ENCODE measurements at places on chromosomes 7 and 10.

DNA sequence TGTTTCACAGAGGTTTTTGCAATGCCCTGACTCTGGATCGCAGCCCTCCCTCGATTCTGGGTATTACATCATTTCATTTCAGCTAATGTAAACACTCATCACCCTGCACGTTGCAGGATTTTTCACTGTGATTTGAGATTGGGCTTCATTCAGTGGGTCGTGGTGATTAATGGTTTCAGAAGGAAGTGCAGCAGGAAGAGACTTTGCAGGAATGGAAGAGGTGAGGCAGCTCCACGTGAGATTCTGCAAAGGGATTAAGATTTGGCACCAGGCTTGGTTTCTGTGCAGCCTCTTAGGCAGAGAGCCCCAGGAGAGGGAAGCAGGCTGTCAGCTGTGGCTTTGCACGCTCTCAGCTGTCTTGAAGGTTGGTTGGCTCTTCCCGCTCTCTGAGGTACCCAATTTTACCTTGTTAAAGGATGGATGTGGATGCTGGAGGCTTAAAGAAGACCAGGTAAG is 95.2 kb downstream of the PLCE1 start:
- no peaks in the 10 kb centered on the region for H3K36me3 ChIP-seq
- no peak for DNase-seq
- H3K4me3 ChIP-seq: no peak overlapping the region
- no peak overlapping the region for H3K27ac ChIP-seq
- no peaks in the 10 kb centered on the region for H3K4me1 ChIP-seq

GRCh38 chr10:102713539-102713813 is 721 bp downstream of the ARL3 start:
- no peaks in the 10 kb centered on the region for H3K27me3 ChIP-seq
- peaks cover 49% of the 10 kb centered on the region for H3K36me3 ChIP-seq
- DNase-seq: no peak
- peaks cover 63% of the 10 kb centered on the region for H3K4me1 ChIP-seq
- peak overlapping the region; percentile 85 for H3K4me3 ChIP-seq

DNA sequence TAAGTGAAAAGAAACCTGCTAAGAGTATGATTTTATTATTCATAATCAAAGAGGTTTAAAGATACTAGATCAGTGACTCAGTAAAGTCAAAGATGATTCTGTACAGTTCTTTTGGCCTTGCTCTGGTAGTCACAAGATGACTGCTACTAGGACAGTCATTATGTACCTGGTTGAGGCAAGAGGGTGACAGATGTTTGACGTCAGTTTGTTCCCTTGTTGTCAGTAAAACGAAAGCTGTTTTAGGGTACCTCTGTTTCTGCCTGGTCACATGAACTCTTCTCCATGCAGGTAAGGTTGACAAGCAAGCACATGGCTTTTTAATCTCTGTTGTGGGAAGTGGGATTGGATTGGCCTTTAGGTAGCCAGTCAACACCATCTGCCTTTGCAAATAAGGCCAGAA is 308.0 kb downstream of the EXOC4 start:
- no peak overlapping the region for H3K27ac ChIP-seq
- H3K36me3 ChIP-seq: peaks cover 16% of the 10 kb centered on the region
- H3K4me3 ChIP-seq: no peak overlapping the region
- peaks cover 2% of the 10 kb centered on the region for H3K4me1 ChIP-seq

- no peak for DNase-seq
- H3K4me3 ChIP-seq: no peak overlapping the region
- H3K27me3 ChIP-seq: no peaks in the 10 kb centered on the region
- no peaks in the 10 kb centered on the region for H3K36me3 ChIP-seq
- H3K4me1 ChIP-seq: peaks cover 2% of the 10 kb centered on the region
- H3K27ac ChIP-seq: no peak overlapping the region
Observed at GRCh38 chr10:80070057-80070456, 8.4 kb upstream of the TMEM254 start.

DNA sequence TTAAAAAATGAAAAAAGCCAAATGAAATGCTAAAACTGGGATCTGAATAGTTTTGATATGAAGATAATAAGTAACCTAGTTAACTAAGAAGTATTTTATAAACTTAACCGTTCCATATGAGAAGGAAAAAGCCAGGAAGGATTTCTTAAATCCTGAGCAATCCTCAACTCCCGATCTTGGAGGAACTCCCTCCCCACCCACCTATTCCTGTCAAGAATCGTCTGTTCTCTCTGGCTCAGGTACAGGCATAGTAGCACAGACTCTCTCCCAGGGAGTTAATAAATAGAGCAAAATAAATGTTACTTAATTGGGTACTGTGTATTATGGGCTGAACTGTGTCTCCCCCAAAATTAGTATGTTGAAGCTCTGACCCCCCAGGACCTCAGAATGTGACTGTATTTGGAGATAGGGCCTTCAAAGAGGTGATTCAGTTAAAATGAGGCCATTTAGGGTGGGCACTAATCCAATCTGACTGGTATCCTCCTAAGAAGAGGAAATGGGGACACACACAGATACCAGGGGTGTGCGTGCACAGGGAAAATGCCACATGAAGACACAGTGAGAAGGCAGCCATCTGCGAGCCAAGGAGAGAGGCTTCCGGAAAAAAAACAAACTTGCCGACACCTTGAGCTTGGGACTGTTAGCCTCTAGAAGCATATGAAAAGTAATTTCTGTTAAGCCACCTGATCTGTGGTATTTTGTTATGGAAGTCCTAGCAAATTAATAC is 28.7 kb downstream of the PUS7 start:
- peaks cover 1% of the 10 kb centered on the region for H3K4me1 ChIP-seq
- H3K4me3 ChIP-seq: no peak overlapping the region
- H3K36me3 ChIP-seq: peaks cover 76% of the 10 kb centered on the region
- DNase-seq: no peak
- no peaks in the 10 kb centered on the region for H3K27me3 ChIP-seq
- no peak overlapping the region for H3K27ac ChIP-seq

- no peaks in the 10 kb centered on the region for H3K27me3 ChIP-seq
- H3K4me1 ChIP-seq: no peaks in the 10 kb centered on the region
- H3K36me3 ChIP-seq: no peaks in the 10 kb centered on the region
Observed at GRCh38 chr7:50621206-50621605, 56.0 kb upstream of the DDC start.

DNA sequence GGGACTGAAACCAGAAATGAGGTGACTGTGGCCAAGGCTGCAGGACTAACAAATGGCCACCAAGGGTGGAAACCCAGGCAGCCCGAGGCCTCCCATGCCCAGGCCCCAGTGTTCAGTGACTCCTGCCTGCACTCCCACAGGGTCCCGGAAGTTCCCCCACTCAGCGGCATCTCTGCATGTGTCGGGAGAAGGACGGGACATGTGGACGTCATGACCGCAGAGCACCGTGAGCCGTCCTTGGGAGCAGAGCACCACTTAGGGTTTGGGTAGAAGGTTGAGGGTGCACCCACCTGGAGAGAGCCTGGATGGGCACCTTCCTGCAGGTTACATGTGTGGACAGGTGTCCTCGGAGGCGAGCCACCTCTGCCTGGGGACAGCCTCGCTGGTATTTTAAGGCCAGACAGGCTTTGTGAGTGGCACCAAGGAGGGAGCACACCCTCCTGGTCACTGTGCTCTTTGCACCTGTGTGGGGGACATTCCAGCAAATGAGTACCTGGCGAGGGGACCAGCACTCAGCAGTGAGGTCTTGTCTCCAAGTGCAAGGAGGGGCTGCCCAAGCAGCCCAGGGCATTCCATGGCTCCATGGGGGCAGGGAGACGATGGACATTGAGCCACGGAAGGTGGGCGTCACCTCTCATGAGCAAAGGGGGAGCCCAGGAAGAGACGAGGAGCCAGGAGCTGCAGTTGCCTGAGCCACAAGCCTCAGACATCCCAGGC is 95.3 kb upstream of the TCERG1L start:
- DNase-seq: no peak
- no peaks in the 10 kb centered on the region for H3K36me3 ChIP-seq
- no peaks in the 10 kb centered on the region for H3K27me3 ChIP-seq
- no peak overlapping the region for H3K27ac ChIP-seq
- no peaks in the 10 kb centered on the region for H3K4me1 ChIP-seq
- no peak overlapping the region for H3K4me3 ChIP-seq

- H3K27ac ChIP-seq: no peak overlapping the region
- no peaks in the 10 kb centered on the region for H3K27me3 ChIP-seq
- peaks cover 95% of the 10 kb centered on the region for H3K36me3 ChIP-seq
- H3K4me3 ChIP-seq: no peak overlapping the region
- H3K4me1 ChIP-seq: peaks cover 75% of the 10 kb centered on the region
Observed at GRCh38 chr7:24827589-24827988, 70.3 kb upstream of the GSDME start.

All from activated T-cell treated with anti-CD3 and anti-CD28 coated beads, Interleukin-2, amount 50 U/mL, for 24 hours (primary cell).